Immature natural killer cell (primary cell): ENCODE measurements at places on chromosomes 4 and X. TPM values are rescaled to one million over a fixed set of nuclear protein-coding genes. Genes with fewer than 3 reads are reported as not detected.
A peak's percentile ranks its signal among the peaks of the same experiment; 100 is the strongest.

DNA sequence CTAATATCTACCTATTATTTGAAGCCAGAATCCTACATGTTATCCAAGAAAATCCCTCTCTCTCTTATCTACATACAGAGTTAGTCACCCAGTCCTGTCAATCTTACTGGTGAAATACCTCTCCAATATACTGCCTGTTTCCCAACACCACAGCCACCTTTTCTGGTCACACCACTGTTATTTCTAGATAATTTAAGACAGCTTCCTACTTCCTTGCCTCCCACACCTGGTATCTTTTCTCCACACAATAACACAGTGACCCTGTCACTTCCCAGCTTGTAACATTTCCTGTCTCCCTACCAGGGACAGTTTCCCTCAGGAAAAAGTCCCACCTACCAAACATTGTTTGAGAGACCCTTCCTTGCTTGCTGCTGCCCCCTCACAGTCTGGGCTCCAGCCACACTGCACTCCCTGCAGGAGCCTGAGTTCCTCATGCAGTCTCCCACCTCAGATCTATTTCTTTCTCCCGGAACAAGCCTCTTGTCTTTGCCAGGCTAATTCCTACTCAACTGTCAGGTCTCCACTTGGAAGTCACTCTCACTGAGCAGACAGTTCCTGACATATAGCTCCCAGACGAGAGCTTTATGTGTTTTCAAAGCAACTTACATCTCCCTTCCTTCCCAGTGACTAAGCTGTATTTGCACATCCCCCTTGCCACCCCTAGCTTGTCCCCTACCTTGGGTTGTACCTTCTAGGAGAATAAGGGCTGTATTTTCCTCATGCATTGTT lies 73.6 kb upstream of the QRFPR start:
- no peak for DNase-seq

GRCh38 chrX:48648336-48648751 lies 35.3 kb upstream of the WAS start:
- DNase-seq = peak; percentile 51

DNA sequence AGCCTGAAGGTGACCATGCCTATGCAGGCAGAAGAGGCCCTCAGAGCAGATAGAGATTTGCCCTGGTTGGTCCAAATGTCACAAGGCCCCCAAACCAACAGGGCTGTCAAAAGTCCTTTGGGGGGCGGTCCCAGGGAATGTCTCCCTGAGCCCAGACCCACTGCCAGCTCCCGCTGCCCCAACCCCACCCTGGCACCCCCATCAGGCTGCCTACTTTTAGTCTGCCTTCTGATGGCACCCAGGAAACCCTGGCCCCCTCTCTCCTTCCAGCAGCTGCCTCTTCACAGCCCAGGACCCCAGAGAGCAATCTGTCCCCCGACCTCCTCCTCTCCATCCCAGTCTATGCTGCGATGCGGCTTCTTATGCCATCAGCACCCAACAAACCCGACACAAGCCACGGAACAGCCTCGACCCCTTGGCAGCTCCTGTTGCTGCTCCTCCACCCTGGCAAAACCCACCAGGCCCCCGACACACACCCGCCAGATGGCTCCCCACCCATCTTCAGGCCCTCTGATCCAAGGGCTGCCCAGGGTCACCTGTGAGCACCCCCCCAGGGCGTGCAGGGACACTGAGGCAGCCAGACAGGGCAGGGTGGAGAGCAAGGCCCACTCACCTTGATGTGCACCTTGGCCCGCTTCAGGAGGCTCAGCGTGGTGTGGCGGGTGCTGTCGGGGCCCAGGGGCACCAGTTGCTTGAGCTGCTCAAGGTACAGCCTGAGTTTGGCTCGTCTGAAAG lies 9.9 kb downstream of the MXD4 start:
- DNase-seq = no peak

- no peak for DNase-seq
Observed at GRCh38 chr4:139374251-139374650, 72.0 kb upstream of the NDUFC1 start.

DNA sequence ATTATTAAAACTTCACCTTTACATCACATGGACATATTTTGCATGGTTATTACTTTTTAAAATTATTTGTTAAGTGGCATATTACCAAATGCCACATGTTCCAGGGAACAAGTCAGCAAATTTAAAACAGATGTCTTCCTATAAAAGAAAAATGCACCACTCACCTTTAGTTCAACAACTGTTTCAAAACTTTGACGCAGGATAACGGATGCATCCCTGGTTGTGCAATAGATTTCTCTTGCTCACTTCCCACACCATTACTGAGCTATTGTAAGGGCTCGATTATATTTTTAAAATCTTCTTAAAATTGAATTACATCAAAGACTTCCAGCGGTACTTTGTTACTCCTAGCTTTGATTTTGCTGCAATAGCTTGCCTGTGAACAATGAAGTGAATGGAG lies 93.0 kb upstream of the ARHGAP24 start:
- no peak for DNase-seq

- no peak for DNase-seq
Observed at GRCh38 chr4:37767019-37767418, 59.5 kb upstream of the PGM2 start.

DNA sequence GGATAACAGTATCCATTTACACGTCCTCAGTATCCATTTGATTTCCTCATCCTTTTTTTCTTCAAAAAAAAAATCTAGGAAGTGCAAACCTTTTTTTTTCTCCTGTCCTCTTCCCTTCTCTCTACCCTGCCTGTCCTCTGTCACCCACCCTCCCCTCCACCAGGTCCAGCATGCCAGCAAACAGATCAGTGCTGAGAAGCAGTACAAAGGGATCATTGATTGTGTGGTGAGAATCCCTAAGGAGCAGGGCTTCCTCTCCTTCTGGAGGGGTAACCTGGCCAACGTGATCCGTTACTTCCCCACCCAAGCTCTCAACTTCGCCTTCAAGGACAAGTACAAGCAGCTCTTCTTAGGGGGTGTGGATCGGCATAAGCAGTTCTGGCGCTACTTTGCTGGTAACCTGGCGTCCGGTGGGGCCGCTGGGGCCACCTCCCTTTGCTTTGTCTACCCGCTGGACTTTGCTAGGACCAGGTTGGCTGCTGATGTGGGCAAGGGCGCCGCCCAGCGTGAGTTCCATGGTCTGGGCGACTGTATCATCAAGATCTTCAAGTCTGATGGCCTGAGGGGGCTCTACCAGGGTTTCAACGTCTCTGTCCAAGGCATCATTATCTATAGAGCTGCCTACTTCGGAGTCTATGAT lies 1.7 kb downstream of the SLC25A4 start:
- DNase-seq = no peak

- peak; percentile 9 for DNase-seq
Observed at GRCh38 chr4:53908661-53909078, 155.7 kb downstream of the CHIC2 start.

- DNase-seq = no peak
Observed at GRCh38 chrX:40380655-40381488, 199.9 kb upstream of the ATP6AP2 start.

DNA sequence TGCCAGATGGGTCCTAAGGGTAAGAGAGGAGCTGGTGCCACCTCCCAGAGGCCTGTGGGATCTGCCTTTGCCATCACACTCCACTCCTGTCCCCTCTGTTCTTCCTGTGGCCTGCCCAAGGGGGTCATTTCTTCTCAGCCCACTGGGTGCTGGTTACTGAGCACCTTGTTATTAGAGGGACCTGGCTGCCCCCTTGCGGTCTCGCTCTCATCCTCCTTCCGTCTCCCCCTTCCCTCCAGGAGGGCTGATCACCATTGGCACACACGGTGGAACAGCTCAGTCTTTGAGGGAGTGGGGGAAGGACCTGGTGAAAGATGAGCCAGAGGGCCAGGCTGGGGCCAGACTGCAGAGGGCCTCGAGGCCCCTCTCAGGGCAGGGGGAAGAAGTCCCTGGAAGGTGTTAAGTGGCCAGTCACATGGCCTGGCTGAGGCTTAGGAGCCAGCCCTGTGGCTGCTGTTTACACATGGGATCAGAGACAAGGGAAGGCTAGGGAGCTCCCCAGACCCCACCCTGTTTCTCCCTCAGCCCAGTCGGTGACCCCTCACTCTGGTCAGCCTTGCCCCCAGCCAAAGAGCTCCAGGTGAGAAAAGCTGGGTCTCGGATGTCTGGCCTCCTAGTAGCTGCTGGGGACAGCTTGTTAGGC lies 68.1 kb downstream of the MTMR1 start:
- no peak for DNase-seq

- no peak for DNase-seq
Observed at GRCh38 chr4:147528054-147528453, 47.2 kb downstream of the EDNRA start.

DNA sequence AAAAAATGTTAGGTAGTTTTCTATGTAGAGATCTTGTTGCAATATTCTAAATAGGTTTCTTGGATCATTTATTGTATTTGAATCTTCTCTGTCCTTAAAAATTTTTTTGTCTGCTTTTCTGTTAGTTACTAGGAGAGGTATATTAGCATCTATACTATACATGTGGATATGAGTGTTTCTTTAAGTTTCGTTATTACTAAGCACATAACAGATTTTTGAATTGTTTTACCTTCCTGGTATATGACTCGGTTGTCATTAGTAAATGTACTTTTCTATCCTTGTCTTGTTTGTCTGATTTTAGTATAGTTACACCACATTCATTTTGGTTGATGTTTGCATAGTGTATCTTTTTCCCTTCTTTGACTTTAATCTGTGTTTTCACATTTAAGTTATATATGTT lies 20.2 kb downstream of the PYURF start:
- no peak for DNase-seq

- DNase-seq = no peak
Observed at GRCh38 chr4:151202381-151202780, 74.6 kb upstream of the PRSS48 start.

DNA sequence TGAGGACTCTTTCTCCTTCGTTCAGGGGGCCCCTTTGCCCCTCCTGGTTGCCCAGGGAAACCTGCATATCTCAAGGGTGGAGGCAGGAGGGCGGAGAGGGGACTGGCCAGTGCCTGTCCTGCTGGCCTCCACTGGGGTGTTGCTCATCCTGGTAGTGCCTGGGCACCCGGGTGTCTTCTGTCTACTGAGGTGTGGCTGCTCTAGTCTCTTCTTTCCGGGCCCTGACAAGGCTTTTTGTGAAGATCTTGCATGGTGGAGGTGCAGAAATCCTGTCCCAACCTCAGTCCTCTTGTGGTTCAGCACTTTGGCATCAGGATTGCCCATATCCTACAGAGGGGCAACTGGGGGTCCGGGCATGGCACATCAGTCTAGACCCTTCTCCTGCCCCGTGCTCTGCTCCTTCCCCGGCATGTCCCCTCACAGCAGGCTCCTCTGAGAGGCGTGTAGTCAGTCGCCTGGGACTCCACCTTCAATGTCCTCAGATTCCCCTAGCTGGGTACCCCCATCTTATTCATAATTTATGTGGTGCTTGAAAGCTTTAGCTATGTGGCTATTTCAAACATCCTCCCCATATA lies 1.9 kb downstream of the CCDC110 start:
- no peak for DNase-seq

GRCh38 chr4:114389070-114389685 lies 209.4 kb upstream of the UGT8 start:
- no peak for DNase-seq

DNA sequence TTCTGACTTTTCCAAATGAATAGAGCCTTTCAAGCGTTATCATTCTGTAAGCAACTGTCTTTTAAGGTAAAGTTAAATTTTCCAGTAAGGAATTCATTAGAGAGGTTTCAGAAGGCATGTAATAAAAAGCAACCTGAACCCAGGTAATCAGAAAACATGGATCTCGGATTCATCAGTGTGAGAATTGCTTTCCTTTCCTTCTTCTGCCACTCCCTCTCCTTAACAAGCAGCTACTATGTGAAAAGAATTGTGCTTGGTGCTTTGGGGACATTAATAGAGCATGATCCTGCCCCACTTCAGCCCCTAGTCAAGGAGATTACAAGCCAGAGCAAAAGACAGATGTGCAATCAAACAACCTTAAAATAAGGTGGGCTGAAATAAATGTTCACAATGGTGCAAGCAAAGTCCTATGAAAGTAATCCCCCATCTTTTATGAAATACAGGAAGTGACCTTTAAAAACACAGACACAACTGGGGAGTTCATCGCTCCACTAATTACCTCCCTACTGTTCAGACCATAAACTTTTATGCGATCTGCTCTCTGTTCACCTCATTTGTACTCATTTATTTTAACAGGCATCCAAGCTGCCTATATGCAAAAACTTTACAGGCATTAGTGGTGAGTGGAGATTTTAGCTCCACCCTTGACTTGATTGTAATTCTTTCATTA lies 122.9 kb upstream of the RASGEF1B start:
- no peak for DNase-seq

The VCX3B gene
- not detected for polyA plus RNA-seq

The VEGFD gene
- polyA plus RNA-seq = not detected

The UGT2A2 gene
- not detected for polyA plus RNA-seq

The SPIN2A gene
- polyA plus RNA-seq = not detected
